ENCODE measurements at places on chromosomes 5 and 9. TPM values are rescaled to one million over a fixed set of nuclear protein-coding genes. Genes with fewer than 3 reads are reported as not detected.

DNA sequence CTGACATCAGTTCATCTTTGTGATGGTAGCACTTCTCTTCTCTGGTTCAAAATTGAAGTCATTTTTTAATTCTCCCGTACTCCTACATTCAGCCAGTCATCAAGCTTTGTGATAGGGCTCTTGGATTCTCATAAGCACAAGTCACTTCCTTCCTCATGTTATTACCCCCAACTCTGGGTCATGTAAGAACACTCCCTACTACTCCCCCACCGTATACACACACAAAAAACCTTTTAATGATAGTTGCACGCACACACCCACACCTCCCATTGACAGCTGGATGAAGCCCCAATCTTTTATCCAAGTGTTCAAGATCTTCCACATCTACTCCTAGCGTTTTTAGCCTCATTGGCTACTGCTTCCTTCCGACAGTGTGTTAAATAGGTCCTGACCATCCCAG lies 16.8 kb downstream of the KDM3B start:
- ATAC-seq = no peak

DNA sequence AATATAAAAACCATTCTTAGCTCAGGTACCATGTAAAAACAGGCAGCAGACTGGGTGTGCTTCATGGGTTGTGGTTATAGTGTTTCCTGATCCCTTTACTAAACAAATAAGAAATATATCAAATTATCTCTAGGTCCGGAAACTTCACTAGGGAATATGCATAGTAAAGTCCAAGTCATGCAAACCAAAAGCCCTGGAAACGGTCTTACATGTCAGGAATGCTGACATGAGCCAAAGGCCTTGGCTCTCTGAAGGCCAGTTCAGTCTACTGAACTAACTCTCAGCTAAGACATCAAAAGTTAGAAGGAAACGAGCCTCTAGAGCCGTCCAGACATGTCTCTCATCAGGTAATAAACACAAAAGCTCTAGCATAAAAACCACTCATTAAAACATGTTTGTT lies 778.9 kb upstream of the ZNF608 start:
- ATAC-seq = no peak

- ATAC-seq = no peak
Measured at GRCh38 chr5:53083927-53084326, 25.6 kb downstream of the MOCS2 start.

DNA sequence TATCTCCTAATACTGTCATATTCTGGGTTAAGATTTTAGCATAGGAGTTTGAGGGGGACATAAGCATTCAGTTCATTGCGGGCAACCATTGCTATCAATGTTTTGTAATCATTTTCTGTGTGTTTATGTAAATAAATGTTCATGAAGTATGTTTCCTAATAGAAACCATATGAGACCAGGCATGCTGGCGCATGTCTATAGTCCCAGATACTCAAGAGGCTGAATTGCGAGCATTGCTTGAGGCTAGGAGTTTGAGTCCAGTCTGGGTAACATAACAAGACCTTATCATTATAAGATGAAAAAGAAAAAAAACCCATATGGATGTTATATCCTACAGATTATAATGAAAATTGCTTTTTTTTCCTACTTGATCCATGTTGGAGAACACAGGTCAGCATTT lies 91.2 kb downstream of the F2RL2 start:
- no peak for ATAC-seq

The NUTM2F gene
- not detected for total RNA-seq

The WDR38 gene
- not detected for total RNA-seq

The MARCOL gene
- total RNA-seq = not detected

The MLANA gene
- not detected for total RNA-seq

The TGFBR1 gene
- total RNA-seq = 65.8 TPM
